ENCODE measurements at places on chromosomes 1 and 21.

DNA sequence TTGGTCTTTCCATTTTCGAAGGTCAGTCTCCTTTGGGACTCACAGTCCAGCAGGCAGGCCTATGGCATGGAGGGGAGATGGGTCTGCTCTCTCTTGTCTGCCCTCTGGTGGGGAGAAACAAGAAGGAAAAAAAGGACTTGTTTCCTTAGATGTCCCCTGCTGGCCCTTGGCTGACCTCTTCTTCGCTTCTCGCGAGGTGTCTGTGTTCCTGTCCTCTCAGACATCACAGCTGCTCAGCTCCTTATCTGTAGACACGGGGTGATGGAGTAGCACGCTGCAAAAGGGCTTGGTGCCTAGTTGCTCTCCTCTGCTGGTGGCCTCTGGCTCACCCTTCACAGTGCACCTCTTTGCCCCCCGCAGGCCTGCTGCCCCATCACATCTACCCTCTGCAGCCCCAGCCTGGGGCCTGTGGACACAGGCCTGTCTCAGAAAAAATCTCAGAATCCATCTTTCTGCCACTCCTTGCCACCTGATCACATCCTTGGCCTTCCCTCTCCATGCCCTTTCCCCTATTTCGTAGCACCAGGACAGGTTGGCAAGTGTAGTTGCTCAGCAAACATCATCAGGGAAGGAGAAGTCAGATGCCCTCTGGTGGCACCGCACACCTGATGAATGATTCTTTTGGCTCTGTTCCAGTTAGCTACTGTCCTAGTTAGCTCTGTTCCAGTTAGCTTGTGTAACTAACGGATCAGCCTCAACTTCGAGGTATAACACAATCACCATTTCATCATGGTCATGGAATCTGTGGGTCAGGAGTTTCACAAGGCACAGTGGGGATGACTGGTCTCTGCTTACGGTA is 18.7 kb upstream of the AK2 start:
- no peak for DNase-seq

DNA sequence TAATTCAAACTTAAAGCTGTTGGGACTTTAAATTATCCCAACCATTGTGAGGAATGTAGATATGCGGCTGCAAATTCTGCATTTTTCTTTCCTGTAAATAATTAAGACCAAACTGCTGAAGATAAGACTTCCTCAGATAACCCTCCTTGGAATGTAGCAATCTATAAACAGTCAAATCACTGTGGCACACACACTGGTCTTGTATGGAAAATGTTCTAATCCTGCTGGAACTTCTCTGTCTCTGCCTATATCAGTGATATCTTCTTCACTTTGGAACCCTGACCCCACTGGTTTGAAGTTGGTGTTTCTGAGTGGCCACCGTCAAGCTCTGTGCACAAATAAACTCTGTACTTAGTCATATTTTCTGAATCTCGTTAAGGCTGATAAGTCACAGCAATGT is 32.9 kb downstream of the HSF2BP start:
- no peak for DNase-seq

DNA sequence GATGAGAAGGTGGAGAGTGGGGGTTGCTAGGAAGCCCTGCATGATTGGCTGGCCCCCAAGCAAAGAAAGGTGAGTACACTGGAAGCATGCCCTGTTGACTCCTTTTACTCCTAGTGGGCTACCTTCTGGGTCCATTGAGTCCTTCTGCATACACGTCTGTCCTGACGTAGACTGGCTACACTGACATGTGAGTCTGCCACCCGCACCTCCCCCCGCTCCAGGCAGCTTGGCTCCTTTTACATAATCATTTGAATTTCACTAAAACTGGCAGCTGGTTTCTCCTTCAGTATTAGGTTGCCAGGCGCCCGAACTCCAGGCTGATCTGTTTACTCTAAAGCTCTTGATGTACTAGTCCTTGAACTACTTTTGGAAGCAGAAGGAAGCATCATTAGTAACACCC is 8.7 kb downstream of the MRPS21 start:
- DNase-seq = no peak

GRCh38 chr21:24014381-24014780 is 1592.9 kb downstream of the MRPL39 start:
- DNase-seq = no peak

GRCh38 chr1:228315484-228315944 is 91.1 kb downstream of the TRIM11 start:
- no peak for DNase-seq

DNA sequence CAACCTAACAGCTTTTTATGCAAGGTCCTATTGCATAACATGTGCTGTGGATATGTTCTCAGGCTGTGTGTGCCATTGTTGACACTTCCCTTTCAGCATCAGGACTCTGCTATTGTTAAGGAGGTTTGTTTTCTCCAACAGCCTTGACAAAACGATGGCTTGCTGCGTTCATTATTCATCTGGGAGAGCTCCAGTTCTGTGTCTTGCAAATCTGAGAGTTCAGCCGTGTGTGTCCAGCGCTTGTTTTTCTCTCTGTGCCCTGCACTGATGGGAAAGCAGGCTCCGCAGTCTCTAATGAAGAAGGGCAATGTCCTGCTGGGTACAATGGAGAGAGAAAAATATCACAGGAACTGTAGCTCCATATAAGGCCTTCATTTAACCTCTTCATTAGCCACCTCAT is 63.7 kb downstream of the CLDN17 start:
- DNase-seq = no peak

DNA sequence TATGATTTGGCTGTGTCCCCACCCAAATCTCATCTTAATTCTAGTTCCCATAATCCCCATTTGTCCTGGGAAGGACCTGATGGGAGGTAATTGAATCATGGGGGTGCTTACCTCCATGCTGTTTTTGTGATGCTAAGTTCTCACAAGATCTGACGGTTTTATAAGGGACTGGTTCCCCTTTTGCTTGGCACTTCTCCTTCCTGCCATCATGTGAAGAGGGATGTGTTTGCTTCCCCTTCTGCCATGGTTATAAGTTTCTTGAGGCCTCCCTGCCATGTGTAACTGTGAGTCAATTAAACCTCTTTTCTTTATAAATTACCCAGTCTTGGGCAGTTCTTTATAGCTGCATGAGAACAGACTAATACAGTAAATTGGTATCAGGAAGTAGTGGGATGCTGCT is 114.1 kb downstream of the ZNF648 start:
- no peak for DNase-seq

GRCh38 chr1:7561331-7561921 is 209.7 kb upstream of the VAMP3 start:
- no peak for DNase-seq

GRCh38 chr1:192256674-192257334 is 60.0 kb upstream of the RGS21 start:
- DNase-seq = no peak

GRCh38 chr1:95022644-95022926 is 50.2 kb downstream of the ALG14 start:
- no peak for DNase-seq

GRCh38 chr21:40902299-40902698 is 55.3 kb upstream of the DSCAM start:
- DNase-seq = no peak

DNA sequence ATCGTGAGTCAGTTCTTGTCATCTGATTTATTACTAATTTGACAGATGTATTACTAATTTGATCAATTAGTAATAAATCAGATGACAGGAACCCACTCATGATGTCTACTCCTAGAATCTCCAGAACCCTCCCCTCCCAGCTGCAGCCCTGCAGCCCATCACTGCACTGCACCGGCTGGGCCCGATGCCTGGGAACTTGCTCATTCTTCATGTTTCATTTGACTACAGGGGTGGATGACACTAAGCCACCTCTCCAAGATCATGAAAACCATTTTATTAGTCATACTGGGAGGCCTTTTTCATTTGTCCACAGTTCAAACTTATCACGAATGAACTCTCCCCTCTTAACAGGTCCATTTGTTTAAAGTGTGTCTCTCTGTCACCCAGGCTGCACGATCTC is 41.0 kb downstream of the KCNH1 start:
- DNase-seq = no peak

DNA sequence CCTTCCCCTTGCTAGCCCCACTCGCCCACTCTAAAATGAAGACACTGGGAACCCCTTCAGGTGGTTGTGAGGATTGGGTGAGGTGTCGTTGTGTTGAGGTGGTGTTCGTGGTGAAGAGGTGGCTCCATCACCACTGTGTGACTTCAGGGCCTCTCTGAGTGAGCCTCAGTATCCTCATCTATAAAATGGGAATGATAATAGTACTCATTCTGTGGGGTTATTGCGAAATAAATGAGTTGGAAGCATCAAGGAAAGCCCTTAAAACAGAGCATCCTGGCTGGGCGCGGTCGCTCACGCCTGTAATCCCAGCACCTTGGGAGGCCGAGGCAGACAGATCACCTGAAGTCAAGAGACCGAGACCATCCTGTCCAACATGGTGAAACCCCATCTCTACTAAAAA is 6.7 kb upstream of the MARCKSL1 start:
- no peak for DNase-seq

GRCh38 chr1:199113265-199113869 is 474.5 kb downstream of the PTPRC start:
- DNase-seq = peak; percentile 35

DNA sequence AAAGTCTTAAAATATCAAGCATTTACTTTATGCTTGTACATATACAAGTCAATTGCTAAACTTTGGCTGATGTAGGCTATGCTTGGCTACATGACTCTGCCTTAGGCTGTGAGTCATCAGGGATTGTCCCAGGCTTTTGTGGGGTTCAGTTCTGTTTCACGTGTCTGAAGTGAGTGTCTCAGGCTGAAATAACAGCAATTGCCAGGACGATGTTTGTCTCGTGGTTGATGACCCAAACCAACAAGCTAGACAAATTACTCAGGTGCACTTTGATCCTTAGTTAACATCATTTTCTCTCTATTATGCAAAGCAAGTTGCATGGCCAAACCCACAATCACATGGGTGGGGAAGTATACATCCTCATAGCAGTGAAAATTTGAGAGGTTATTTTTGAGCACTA is 410.1 kb downstream of the BRINP3 start:
- no peak for DNase-seq

- DNase-seq = no peak
Observed at GRCh38 chr1:9753121-9753531, 70.6 kb downstream of the CLSTN1 start.

DNA sequence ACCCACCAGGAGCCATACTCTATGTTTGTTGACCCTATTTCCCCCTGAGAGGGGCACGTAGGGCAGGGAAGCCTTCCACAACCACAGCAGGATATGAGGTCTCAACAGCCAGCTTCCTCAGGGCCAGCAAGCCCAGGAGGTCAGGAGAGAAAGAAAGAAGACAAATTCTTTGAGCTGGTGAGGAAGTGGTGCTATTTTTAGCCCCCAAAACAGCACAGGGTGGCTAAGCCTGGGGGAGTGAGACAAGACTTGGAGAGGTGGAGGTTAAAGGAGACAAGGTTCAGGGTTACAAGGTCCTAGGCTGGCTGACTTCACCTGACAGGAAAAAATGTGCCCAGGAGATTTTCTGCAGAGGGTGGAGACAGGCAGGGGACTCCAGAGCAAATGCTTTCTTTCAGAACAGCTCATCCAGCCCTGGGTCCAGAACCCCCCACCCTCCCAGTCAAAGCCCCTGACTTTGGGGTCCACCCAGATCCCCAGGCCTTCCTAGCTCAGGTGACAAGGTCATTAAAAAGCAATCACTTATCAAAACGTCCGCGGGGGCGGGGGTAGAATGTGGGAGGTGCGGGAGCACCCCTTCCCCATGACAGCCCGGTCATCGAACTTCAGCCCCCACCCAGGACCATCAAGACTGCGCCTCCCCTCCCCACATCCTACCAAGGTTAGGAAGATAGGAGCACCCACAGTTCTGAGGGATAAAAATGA is 1.3 kb downstream of the SV2A start:
- DNase-seq = no peak

DNA sequence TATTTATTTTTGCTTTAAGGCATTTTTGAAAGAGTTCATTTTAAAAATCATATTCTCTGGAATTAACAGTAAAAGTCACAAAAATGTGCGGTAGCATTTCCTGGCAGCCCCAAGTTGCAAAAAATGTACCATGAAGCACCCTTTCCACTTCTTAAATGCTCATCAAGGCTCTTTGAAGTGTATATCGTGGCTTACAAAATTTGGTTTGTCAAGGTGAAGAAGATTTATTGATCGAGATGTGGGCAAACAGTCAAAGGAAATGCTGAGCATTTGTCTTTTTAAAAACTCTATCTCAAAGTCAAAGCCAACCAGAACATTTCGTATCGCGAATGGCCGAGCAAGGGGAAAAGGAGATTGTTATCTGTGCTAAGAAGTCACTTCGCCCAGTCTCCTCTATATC is 277.5 kb upstream of the KAZN start:
- no peak for DNase-seq

GRCh38 chr1:156860113-156860627 is 495 bp upstream of the NTRK1 start:
- no peak for DNase-seq

DNA sequence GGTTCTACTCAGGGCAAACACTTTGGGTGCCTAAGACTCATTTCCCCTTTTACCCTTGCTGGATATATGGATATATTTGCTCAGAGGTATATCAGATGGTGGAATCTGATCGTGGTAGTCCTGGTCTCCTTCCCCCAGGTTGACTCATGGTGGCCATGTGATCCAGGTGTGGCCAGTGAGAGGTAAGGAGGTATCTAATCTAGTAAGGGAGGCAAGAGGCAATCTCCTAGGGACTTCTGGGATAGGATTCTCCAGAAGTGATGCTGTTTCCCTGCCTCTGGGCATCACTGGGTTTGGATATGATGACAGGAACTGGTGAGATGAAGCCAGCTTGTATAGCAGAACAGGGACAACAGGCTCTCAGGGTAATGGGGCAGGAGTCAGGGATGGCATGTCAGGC is 8.5 kb upstream of the DENND2D start:
- DNase-seq = no peak

- DNase-seq = no peak
Observed at GRCh38 chr1:208747979-208748378, 503.8 kb upstream of the PLXNA2 start.

- DNase-seq = no peak
Observed at GRCh38 chr1:68120136-68120791, 69.8 kb upstream of the DIRAS3 start.

GRCh38 chr1:178959543-178960460 is 65.9 kb upstream of the FAM20B start:
- no peak for DNase-seq

GRCh38 chr1:53517821-53518352 is 58.7 kb downstream of the DMRTB1 start:
- DNase-seq = no peak
